ENCODE measurements at places on chromosomes 11 and 22.

GRCh38 chr11:15093432-15093831, 20.0 kb downstream of the CALCB start:
- H3K27me3 ChIP-seq: peaks cover 12% of the 10 kb centered on the region
- DNase-seq: no peak
- H3K4me3 ChIP-seq: no peak overlapping the region
- no peaks in the 10 kb centered on the region for H3K36me3 ChIP-seq
- no peak overlapping the region for H3K27ac ChIP-seq
- H3K4me1 ChIP-seq: peaks cover 10% of the 10 kb centered on the region

DNA sequence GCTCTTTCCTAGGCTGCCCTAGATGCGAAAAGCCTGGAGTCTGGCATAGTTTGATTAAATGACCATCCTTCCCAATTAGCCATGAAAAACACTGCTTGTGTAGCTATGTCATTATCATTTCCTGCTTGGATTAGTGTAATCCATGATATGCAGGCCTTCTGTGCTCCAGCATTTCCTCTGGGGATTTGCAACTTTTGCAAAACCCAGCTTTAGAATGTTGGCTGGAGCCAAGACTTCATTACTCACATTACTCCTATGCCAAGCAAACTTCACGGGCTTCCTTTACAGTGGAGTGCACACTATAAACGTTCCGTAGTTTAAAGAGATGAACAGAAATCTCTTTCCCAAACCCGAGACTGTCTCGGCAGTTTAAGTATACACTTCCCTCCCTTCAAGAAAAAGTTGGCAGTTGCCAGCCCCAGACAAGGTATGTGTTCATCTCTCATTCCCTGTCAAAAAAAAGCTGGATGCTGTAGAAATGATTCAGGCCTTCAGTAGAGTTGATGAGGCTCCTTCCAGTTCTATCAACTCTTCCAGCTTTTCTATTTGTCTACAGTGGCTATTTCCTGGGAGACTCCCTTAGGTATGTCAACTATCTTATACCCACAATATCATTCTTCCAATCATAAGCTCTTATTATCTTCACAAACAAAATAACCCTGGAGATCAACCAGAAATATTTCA, 180.0 kb downstream of the MAML2 start:
- H3K36me3 ChIP-seq: peaks cover 5% of the 10 kb centered on the region
- DNase-seq: no peak
- H3K27me3 ChIP-seq: no peaks in the 10 kb centered on the region
- peaks cover 19% of the 10 kb centered on the region for H3K4me1 ChIP-seq

DNA sequence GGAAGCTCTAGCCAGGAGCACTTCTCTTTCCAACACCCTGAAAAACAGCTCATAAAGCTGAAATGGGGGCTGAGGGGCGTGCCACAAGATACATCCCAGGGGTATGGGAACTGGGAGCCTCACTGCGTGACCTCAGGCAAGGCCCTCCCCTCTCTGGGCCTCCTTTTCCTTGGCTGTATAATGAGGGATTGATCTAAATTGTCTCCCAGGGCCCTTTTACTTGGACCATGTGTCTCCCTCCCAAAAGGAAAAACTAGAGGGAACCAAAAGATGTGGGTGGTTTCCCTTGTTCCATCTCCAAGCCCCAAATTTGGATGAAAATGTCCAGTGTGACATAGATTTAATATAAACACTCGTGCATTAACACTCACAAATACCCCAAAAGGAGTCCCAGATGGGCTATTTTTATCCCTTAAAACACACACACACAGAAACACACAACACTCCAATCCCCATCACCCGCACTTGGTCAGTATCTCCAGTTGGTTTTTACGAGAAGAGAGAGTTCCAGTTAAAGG, 25.9 kb upstream of the SMTN start:
- no peaks in the 10 kb centered on the region for H3K4me1 ChIP-seq
- no peaks in the 10 kb centered on the region for H3K36me3 ChIP-seq
- no peak for DNase-seq
- H3K27ac ChIP-seq: no peak overlapping the region
- peaks cover 2% of the 10 kb centered on the region for H3K27me3 ChIP-seq

DNA sequence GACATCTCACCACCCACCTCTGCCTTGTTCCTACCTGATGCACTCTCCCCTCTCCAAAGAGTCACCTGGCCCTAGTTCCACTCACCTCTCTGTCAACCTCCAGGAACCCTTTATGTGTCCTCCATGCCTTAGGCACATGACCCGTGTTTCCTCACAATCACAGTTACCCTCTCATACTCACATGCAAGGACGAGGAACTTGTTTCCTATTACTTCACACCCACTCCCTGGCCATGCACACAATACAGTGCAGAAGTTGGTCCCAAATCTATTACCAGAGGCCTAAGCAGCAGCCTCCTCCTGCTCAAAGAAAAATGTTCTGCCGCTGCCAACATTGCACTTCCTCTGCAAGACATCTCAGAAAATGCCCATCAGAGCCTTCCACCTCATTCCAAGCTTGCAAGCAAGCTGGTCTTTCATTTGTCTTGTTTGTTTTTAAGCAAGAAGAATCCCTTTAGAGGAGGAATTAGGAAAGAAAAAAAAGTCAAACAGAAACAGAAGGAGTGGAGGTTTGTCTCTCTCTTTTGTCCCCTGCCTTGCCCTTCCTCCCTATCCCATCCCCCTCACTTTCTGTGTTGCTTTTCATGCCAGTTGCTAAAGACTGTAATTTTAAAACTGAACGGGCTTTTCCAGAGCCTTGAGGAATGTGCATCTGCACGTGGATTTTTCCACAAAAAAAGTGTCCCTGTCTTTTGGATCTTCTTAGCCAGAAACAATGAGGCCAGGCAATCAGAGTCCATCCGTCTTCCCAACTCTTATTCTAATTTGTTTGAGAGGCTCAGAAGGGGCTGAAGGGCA, 63.4 kb downstream of the KCNJ1 start:
- H3K4me1 ChIP-seq: peaks cover 7% of the 10 kb centered on the region
- no peak for DNase-seq
- peak overlapping the region; percentile 5 for H3K27ac ChIP-seq

DNA sequence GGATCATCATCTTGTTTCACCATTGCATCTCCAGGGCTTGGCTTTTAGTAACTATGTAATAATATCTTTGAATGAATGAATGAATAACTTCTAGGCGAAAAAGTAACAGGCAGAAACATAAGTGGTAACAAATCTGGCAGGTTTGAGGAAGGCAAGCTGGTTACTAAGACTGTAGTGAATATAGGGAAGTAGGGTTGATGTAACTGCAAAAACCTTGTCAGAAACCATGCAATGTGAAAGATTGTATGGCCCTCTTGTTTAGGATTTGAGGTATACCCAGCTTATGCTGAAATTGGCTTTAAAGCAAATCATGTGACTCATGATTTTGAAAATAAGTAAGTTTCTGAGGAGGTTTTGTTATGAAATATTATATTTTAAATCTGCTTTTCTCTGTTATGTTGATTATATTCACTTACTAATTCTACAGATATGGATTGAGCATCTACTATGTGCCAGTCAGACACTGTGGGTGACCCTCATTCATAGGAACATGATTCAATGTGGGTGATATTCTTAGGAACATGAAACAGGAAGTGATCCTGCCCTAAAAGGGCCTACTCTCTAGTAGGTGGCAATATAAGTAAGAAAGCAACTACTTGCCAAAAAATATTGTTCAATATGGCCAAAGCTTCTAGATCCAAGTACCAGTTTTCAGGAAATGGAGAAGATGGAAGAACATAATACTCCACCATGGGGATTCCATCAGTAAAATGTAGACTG, 115.5 kb upstream of the CCDC90B start:
- no peaks in the 10 kb centered on the region for H3K36me3 ChIP-seq
- H3K4me3 ChIP-seq: no peak overlapping the region
- peaks cover 3% of the 10 kb centered on the region for H3K4me1 ChIP-seq

DNA sequence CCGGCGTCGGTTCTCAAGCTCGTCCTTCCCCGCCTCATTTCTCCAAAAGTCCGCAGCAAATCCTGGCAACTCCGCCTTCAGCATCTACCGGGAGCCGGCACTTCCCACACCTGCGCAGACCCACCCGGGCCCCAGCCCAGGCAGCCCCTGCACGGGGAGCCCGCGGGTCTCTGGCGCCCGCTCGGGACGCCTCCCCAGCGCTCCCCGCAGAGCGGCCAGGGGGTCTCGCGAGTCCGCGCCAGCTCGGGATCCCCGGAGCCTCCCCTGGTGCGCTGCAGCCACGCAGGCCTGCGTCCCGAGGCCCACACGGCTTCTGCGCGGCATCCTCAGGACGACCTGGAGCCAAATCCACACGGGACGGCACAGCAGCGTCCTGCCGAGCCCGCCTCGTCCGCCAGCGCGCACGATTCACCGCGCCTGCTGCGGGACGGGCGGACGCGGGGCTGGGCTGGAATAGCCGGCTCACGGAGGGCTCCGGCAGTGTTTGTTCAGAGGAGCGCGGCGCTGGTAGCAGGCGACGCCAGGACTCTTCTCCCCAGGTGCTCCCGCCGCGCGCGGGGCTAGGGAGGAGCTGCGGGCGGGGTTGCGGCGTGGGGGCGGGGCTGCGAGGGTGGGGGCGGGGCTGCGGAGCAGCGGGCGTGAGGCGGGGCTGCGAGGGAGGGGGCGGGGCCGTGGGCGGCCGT, 816 bp upstream of the PHRF1 start:
- H3K27me3 ChIP-seq: peaks cover 5% of the 10 kb centered on the region
- H3K4me1 ChIP-seq: peaks cover 28% of the 10 kb centered on the region
- H3K27ac ChIP-seq: no peak overlapping the region
- H3K36me3 ChIP-seq: no peaks in the 10 kb centered on the region

GRCh38 chr22:19756288-19757128, 4.1 kb upstream of the TBX1 start:
- no peak overlapping the region for H3K27ac ChIP-seq
- peaks cover 5% of the 10 kb centered on the region for H3K36me3 ChIP-seq
- peaks cover 42% of the 10 kb centered on the region for H3K27me3 ChIP-seq
- peak; percentile 51 for DNase-seq
- peak overlapping the region; percentile 74 for H3K4me3 ChIP-seq
- peaks cover 28% of the 10 kb centered on the region for H3K4me1 ChIP-seq

DNA sequence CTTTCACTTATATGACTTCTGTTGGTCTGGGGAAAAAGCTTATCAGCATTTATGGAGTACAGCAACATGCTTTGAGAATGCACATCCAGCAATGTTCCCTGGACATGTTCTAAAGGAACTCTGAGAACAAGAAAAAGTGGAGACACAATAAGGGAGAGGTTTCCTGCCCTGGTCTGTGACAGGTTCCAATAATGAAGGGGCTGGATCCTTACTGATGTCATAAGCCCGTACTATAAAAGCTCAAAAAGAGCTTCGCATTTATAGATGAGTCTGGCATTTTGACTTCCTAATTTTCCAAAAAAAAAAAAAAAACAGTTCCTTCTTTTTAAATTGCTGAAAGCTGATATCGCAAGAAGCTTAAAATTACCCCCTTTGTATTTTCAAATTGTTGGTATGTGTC, 129.1 kb downstream of the MPPED2 start:
- no peak overlapping the region for H3K27ac ChIP-seq
- peaks cover 5% of the 10 kb centered on the region for H3K27me3 ChIP-seq
- H3K4me3 ChIP-seq: no peak overlapping the region
- no peak for DNase-seq

DNA sequence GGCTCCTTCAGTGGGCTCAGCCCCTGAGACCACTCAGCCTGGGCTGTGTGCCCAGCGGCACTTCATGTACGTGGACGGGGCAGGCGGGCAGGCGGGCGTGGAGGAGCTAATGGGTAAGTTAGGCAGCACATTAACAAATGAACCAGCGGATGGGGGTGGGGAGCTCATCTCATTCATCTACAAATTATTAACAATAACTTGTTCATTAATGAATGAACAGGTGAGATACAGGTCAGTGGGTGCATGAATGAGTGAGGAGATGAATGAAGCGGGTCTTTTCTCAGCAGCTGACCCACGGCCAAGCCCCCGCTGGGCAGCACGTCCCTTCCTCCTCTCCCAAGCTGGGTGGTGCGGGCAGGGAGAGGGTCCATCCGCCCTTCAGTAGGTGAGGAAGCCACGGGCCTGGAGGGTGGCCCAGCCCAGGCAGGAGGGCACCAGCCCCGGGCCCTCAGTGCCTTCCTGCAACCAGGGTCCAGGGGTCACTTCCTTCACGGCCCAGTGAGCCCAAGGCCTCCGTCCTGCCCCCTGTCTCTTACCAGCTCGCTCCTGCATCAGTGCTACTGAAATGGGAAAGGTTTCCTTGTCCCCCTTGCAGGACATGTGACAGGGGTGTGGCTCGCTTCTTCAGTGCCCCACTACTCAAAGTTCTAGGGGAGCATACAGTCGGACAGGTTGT, 60.5 kb upstream of the KCNQ1OT1 start:
- no peaks in the 10 kb centered on the region for H3K27me3 ChIP-seq
- H3K4me3 ChIP-seq: no peak overlapping the region
- peaks cover 2% of the 10 kb centered on the region for H3K4me1 ChIP-seq

- no peak overlapping the region for H3K4me3 ChIP-seq
- no peak for DNase-seq
- peaks cover 19% of the 10 kb centered on the region for H3K27me3 ChIP-seq
- no peaks in the 10 kb centered on the region for H3K36me3 ChIP-seq
- H3K27ac ChIP-seq: no peak overlapping the region
Observed at GRCh38 chr11:61611309-61611708, 30.4 kb upstream of the SYT7 start.

GRCh38 chr11:47944632-47945031, 35.7 kb upstream of the PTPRJ start:
- no peak overlapping the region for H3K27ac ChIP-seq
- H3K27me3 ChIP-seq: no peaks in the 10 kb centered on the region
- H3K4me3 ChIP-seq: no peak overlapping the region
- no peaks in the 10 kb centered on the region for H3K36me3 ChIP-seq

DNA sequence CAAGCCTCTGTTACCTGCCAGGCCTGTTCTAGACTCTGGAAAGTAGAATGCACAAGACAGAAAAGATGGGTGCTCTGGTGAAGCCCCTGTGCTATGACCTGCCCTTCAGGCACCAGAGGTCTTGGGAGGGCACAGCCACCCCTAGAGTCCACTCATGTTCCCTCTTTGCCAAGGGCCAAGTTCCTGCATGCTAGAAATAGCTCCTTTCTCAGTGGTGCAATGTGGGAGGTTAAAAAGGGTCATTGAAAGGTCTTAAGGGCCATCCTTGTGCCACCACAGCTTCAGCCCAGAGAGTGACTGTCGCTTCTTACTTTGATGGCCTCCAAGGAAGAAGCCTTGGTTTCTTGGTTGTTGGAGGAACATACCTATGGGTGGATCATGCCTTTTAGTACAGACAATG, 84.6 kb upstream of the PARVA start:
- H3K27me3 ChIP-seq: no peaks in the 10 kb centered on the region
- no peak for DNase-seq
- H3K4me1 ChIP-seq: peaks cover 5% of the 10 kb centered on the region
- H3K36me3 ChIP-seq: no peaks in the 10 kb centered on the region
- H3K27ac ChIP-seq: no peak overlapping the region

- peaks cover 7% of the 10 kb centered on the region for H3K27me3 ChIP-seq
- H3K4me1 ChIP-seq: no peaks in the 10 kb centered on the region
- no peaks in the 10 kb centered on the region for H3K36me3 ChIP-seq
- no peak for DNase-seq
- H3K27ac ChIP-seq: no peak overlapping the region
Observed at GRCh38 chr11:5282628-5283027, 12.9 kb upstream of the HBE1 start.

GRCh38 chr11:1889224-1889930, 2.3 kb downstream of the PRR33 start:
- peaks cover 18% of the 10 kb centered on the region for H3K4me1 ChIP-seq
- H3K36me3 ChIP-seq: peaks cover 7% of the 10 kb centered on the region
- no peaks in the 10 kb centered on the region for H3K27me3 ChIP-seq

Data from memory B cell (primary cell).